ENCODE measurements at places on chromosomes 12 and 14.

- DNase-seq, result no peak
Measured at GRCh38 chr12:116595186-116595585, 36.0 kb downstream of the MAP1LC3B2 start.

DNA sequence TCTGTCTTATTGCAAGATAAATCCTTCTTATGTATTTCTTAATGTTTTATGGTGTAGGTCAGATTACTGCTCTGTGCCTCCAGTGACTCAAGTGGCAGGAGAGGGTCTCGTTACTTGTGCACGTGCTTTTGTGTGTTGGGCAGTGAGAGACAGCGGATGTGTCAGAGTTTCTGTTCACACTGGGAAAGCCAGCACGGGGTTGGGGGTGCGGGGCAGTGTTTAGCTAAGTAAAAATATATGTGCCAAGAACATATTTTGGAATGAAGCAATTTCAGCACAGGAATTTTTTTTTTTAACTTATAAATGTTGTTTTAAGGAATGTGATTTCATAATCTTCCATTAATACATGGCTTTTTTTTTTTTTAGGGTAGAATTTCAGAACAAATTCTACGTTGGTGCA is 4.5 kb upstream of the DNAH10 start:
- no peak for DNase-seq

- no peak for DNase-seq
Measured at GRCh38 chr12:62438098-62438692, 28.4 kb upstream of the MON2 start.

DNA sequence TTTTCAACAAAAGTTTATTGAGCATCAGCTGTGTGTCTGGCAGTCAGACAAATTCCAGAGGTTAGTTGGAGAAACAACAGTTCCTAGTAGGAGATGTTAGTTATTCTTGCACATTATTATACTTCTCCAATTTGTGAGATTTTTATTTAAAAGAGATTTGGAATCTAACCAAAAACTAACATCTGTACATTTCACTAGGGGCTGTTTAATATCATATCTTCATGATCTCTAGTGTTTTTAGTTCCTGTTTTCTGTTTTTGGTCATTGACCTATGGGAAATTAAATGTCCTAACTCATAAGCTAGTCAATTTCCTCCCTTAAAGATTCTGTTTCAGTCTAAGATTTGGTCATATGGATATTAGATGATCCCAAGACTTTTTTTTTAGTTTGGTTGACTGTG is 34.1 kb upstream of the KLHDC2 start:
- no peak for DNase-seq

GRCh38 chr12:6463216-6463615 is 7.3 kb downstream of the VAMP1 start:
- no peak for DNase-seq

DNA sequence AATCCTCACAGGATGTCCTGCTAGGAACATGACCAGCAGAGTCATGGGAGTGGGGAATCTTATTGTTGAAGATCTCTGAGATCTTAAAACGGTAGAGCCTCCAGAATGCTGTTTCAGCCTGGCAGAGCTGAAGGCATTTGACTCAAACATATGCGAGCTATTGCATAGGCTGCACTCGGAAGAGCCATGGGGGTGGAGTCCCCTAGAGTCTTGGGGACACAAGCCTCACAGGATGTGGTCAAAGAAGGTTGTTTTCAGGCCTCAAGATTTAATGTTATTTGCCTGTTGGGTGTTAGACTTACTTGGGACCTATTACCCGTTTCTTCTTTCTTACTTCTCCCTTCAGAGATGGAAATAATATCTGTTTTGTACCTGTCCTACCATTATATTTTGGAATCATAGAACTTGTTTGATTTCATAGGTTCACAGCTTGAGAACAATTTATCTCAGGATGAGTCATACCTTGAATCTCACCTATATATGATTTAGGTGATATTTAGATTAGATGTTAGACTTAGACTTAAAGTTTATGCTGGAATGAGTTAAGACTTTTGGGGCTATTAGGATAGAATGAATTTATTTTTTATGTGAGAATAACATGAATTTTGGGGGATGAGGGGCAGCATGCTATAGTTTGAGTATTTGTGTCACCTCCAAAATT is 172.2 kb upstream of the ATP2B1 start:
- DNase-seq, result no peak

- no peak for DNase-seq
Measured at GRCh38 chr14:89344920-89345254, 72.1 kb downstream of the FOXN3 start.

- DNase-seq, result no peak
Measured at GRCh38 chr14:39015360-39015961, 87.6 kb downstream of the SEC23A start.

- DNase-seq, result no peak
Measured at GRCh38 chr14:102993523-102993922, 63.8 kb downstream of the CDC42BPB start.

DNA sequence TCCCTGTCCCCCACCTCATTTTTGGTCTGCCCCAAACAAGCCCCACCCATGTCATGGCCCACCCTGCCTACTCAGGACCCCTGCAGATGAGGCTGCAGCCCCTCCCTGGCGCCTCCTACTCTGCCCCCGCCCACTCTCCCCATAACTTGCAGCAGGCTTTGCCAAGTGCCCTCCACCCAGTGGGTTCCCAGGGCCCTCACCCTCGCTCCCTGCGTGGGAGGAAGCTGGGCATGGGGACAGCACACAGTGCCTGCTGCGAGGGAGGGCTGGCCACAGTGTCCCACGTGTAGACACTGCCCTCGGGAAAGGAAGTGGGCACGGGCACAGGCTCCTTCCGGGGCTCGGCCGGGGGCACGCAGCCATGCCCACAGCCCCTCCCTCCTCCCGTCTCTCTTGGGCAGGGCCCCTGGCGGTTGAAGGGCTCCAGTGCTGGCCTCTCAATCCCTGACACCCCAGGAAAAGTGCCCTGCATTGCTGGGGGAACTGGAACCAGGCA is 9.4 kb downstream of the AKT1 start:
- peak; percentile 84 for DNase-seq

DNA sequence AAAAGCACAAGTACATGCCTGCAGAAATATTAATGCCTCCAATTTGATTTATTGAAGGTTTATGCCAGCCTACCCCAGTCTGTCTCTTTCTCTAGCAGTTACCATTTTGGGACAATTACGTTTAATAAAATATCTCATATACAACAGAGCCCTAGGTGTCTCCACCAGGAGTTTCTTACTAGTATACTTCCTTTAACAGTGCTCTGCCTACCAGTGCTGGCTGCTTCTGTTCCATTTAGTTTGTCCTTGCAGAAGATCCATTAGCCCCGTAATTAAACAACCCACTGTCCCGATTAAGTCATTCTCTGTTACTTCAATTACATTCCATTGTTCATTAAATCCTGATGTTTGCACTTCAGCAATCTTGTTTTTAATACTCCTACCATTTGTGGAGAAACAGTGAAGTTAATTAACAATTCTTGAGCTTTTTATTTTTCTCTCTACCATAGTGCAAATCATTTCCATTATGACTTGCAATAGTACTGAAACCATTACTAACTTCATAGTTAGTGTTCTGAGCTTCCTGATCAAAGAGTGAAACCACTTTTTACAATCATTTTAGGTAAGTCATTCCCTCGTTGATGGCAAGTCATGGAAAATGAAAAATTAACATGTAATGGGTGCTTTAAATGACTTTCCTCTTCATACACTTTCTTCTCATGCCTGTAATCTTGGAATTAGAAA is 121.1 kb downstream of the PLXNC1 start:
- no peak for DNase-seq

- no peak for DNase-seq
Measured at GRCh38 chr12:65867394-65867793, 43.1 kb downstream of the HMGA2 start.

DNA sequence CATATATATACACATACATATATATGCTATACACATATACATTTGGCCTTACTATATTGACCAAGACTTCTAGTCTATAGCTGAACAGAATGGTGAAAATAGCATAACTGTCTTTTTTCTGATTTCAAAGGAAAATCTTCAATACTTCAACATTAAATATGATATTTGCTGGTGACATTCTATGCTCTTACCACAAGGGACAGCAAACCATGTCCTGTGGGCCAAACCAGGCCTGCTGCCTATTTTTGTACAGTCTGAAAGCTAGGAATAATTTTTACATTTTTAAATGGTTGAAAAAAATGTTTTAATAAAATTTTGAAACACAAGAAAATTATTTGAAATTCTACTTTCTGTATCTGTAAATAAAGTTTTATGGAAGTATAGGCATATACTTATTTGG is 63.6 kb downstream of the EML5 start:
- no peak for DNase-seq

DNA sequence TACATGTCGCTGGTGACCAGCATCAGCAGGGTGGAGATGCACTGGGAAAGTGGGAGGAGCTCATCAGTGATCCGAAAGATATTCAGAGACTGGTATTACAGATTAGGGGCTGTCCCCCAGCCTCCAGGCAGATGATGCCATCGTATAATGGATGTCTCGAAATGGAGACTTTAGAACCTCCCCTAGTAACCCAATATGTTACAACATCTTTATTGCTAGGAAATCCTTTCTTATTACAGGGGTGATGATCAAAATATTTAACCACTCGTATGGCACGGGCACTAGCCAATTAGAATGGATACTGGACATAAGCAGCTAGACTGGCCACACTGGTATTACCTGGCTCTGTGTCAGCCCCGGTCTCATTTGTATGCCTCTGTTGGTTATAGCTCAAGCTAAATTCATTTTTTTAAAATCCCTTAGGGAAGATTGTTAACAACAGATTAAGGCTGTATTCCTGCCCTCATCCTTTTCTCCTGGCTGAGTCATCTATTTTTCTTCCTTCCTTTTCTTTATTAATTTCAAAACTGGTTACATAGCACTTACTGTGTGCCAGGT is 10.8 kb upstream of the CEBPE start:
- DNase-seq, result no peak

GRCh38 chr12:11797317-11797913 is 147.9 kb downstream of the ETV6 start:
- DNase-seq, result no peak

GRCh38 chr14:101865288-101865687 is 99.1 kb upstream of the DYNC1H1 start:
- DNase-seq, result no peak

DNA sequence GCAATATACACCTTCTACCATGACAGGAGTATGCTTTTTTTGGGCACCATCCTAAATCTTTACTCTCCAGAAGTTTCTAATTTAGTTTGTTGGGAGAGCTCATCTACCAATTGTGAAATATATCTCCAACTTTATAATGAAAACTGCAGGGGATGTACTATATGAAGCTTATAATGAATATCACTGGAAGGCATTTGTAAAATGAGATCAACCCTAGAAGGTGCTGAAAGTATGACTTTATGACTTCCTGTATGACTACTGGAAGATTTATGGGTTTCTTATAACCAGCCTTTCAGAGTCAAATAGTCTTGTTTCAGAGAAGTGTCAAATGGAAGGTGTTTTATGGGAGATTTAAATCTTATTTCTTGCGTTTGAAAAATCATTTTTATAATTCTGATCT is 122.9 kb downstream of the MYRFL start:
- no peak for DNase-seq

DNA sequence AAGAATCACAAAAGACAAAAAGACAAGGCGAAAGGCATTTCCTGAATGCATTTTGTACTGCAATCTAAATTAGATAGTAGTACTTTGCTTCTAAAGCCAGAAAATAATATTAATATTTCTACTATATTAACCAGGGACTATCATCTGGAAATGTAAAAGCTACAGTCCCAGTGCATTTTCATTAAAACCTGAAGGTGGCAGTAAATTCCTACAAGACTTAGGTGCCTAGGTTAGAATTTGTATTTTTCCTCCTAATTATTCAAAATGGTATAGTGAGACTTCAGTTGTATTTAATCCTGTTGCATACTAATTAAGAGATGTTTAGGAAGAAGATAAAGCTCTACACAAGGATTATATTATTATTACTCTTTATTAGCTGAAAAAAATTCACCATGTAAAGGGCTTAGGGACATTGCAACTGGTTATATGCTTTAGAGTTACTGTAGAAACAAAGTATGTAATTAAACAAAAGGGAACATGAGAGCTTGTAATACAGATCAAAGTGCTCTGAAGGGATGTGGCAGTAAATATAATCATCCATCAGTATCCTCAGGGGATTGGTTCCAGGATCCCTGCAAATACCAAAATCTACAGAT is 53.6 kb downstream of the BRMS1L start:
- DNase-seq, result no peak

- DNase-seq, result no peak
Measured at GRCh38 chr12:76137606-76138005, 53.1 kb upstream of the NAP1L1 start.

DNA sequence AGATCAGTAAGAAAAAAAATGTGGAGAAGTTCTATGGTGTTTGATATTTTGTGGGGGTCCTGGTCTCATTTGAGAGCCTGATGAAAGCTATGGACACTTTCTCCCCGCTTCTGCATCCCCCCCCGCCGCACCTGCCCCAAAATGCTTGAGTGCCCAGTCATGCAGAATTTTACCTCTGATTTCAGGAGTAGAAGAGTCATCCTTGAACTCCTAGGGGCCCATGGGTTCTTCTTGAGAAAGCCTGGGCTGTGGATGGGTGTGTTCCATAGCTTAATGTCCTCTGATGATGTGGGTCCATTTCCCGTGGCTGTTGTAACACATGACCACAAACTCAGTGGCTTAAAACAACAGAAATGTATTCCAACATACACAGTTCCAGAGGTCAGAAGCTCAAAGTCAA is 248.8 kb upstream of the PWP1 start:
- no peak for DNase-seq

DNA sequence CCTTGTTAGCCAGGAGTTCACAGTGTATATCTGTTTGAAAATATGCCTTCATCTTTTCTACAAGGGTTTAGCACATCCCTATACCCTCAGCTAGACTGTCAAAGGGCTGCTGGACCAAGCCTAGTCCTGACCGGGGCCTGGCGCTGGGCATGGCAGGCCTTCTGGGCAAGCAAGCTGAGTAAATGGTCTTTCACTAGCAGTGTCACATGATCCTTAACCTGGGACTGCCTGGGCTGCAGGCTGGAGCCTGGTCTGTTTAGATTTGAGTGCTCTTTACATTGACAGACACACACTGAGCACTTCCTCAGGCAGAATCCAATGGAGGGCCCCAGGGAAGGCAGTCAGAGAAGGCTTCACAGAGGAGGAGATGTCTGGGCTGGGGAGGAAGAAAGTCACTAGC is 6.9 kb upstream of the AVIL start:
- peak; percentile 14 for DNase-seq

DNA sequence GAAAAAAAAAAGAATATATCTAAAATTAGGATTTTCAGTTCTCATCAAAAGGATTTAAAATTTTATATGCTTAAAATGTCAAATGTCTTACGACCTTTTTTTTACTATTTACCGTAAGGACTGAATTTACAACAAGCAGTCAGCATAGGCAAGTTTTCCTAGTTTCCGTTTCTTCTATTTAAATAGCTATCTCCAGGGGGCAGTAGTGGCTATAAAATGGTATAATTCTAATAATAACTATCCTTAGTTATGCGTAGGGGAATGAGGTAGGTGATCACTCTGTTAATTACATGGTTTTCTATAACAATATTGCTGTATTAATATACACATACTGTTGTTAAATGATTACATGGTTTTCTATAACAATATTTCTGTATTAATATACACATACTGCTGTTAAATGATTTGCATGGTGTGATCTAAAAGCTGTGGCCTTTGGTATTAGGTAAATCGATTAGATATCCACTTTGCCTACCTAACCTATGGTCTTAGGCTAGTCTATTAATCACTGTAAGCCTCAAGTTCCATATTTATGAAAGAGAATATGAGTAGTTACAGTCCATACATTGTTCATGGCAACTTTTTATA is 217.7 kb upstream of the PDZRN4 start:
- DNase-seq, result no peak

- no peak for DNase-seq
Measured at GRCh38 chr12:2187195-2187945, 134.6 kb downstream of the CACNA1C start.
